Mammary epithelial cell (primary cell): ENCODE measurements at places on chromosomes 2 and 18. TPM values are rescaled to one million over a fixed set of nuclear protein-coding genes. Genes with fewer than 3 reads are reported as not detected.

GRCh38 chr2:196487417-196487816, 152.1 kb upstream of the CCDC150 start:
- DNase-seq: no peak

GRCh38 chr2:238138331-238139195, at the start of gene KLHL30:
KLHL30 (plus strand) TSS chr2:238138668; CDS start chr2:238140755, 2,087 bp downstream.
- no peak for DNase-seq

DNA sequence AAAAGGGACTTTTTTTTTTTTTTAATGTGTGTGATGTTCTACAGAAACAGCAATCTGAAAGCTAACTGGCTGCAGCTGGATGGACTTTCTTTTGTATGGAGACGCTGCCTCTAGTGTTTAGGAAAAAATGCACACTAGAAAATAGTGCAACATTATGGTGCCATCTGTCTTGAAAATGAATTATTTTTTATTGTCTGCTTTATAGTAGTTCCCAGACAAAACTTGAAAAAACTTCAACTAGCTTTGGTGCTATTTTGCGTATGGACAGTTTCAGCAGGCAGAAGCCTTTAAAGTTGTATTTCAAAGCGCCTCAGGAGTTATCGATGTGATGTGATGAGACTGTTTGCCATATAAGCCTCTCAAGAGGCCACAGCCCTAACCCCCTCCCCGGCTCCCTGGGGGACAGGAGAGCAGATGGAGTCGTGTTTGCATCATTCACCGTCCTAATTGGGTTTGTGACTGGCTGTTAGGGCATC, 86.9 kb downstream of the LTBP1 start:
- DNase-seq: peak; percentile 42

GRCh38 chr2:214180071-214180470, 230.8 kb upstream of the VWC2L start:
- no peak for DNase-seq

- DNase-seq: no peak
Observed at GRCh38 chr2:18566145-18566769, 5.8 kb upstream of the RDH14 start.

DNA sequence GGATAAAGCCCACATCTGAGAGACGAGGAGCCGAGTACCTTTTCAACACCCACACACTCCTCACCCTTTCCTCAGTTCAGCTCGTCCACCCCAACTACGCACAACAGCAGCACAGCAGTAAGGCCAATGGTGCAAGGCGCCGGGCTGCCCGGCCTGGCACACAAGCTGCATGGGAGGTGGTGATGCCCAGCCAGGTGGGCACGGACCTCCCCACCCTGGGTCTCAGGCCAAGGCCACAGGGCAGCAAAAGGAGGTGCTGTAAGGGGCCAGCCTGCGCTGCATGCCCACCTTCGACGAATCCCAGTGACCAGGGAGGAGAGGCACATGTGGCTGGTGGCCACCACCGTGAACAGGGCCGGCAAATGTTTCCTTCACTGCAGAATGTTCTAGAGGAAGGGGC, 36.5 kb upstream of the MLPH start:
- DNase-seq: no peak

DNA sequence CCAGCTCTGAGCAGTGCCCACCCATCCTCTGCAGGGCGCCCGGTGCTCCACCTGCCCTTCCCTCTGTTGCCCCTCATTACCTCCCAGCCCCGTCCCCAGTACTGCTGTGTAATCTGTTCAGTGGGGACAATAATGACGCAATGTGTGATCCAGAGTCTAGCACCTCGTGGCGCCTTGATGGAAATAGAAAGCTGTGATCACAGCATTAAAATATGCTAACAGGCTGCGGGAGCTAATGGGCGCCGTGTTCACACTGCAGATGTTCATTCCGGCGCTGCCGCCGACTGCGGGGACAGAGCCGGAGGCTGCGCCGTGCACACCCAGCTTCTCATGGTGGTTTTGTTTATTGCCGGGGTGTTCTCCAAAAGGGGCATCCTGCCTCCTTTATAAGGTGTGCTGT, 235.2 kb downstream of the LDLRAD4 start:
- no peak for DNase-seq

GRCh38 chr18:79434607-79435401, 39.1 kb downstream of the NFATC1 start:
- no peak for DNase-seq

DNA sequence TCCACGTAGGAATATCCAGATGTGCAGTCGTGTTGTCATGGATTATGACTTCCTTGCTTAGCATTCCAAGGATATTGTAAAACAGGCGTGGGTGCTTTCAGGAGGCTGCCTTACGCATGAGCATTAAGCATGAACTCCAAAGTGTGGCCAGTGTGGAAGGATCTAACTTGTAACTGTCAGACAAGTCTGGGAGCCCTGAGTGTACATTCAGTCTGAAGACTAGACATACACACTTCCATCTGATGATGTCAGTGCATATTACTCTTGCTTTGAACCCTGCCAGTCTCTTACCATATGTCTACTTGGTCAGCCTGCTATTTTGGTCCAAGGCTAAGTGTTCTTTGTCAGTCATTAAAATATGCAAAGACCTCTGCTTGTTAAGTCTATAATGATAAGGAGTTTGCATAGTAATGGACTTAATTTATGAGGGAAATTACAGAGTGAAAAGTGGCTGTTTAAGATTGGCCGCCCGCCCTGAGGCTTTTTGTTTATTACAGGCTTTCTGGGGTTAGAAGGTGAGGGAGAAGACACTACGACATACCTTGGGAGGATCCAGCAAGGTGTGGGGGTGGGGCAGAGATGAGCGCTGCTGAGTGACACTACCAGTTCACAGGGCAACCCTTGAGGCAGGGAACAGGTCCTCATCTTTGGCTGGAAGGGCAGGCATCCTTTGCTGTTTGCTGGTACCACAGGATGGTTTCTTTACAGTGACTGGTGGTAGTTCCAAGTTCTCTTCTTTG, 48.3 kb downstream of the CABLES1 start:
- no peak for DNase-seq

GRCh38 chr2:107591561-107592279, 235.0 kb upstream of the RGPD4 start:
- DNase-seq: no peak

- no peak for DNase-seq
Observed at GRCh38 chr2:188000189-188000588, 291.5 kb upstream of the GULP1 start.

DNA sequence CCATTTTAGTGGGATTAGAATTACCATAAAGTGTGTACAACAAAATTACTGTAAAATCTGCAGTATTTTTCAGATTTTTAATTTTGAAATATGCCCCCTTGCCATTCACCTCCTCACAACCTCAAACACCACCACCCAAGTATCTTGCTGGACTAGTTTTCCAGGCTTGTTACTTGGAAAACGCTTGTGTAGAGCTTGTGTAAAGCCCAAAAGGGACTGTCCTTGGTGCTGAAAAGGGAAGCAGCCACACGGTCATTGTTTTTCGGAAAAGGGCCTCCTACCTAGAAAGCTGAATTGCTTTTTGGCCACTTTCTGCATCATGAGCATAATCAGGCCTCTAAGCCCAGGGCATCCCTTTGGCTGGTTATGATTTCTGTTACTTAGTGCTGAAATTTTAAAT, 563.4 kb downstream of the LRRTM4 start:
- DNase-seq: no peak

- DNase-seq: peak; percentile 98
Observed at GRCh38 chr2:37389989-37390765, 45.7 kb downstream of the QPCT start.

DNA sequence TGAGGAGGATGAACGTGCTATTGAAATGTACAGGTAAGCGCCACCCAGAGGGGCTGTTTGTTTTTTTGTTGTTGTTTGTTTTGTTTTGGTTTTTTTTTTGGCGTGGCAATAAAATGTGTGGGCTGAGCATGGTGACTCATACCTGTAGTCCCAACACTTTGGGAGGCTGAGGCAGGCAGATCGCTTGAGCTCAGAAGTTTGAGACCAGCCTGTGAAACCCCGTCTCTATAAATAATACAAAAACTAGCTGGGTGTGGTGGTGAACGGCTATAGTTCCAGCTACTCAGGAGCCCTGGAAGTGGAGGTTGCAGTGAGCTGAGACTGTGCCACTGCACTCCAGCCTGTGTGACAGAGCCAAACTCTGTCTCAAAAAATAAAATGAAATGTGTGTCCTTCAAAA, 6.2 kb downstream of the PDCL3 start:
- DNase-seq: no peak

GRCh38 chr2:27763907-27764267, 7.6 kb upstream of the MRPL33 start:
- DNase-seq: no peak

GRCh38 chr2:23622466-23622865, 237.5 kb downstream of the KLHL29 start:
- no peak for DNase-seq

DNA sequence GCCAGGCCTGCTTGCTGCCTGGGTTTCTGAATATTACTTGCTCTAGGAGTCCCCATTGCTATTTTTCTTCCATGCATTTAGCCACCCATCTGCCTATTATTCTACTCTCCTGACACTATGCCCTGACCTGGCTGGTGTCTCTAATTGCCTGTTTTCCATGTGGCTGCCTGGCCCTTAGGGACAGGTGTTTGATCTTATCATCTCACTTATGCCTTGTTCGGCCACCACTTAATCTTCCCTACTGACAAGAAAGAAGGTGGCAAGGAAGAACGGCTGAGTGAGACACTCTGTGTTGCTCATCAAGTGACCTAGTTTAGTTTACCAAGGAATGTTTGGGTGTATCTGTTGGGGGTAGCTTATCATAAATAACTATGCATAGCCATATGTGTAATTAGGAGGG, 50.4 kb upstream of the RAPH1 start:
- no peak for DNase-seq

DNA sequence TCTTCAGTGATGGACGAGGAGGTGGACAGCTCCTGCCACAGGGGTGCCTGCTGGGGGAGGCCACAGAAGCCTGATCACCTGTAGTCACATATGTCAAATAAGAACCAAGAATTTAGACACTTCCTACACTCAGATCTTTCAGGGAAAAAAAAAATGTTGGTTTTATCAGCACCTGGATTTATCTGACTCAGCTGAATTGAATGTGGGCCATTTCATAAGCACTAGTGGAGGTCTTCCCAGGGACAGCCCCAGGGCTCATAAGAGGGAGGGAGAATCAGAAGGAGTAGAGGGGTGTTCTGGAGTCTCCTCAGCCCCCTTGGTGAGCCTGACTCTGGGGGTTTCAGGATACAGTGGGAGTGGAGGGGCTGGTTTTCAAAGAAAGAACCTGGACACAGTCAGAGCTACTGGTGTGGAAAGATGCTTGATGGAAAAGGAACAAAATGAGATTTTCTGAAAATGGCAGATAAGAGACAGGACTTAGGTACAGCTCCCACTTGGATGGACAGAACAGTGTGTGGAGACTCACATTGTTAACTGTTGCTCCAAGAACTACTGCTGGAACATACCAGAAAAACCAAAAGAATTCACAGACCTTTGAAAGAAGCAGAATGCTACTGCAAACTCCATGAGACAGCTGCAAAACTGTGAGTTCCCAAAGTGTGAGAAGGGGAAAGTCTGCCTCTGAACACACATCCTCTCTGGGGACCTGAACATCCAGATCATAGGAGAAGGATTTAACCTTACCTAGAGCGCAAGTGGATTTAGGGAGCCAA, 45.4 kb downstream of the LCT start:
- peak; percentile 22 for DNase-seq

- no peak for DNase-seq
Observed at GRCh38 chr2:34998741-34999140, 1356.8 kb upstream of the CRIM1 start.

GRCh38 chr2:234293973-234294372, 202.9 kb downstream of the ARL4C start:
- DNase-seq: peak; percentile 51

GRCh38 chr2:214484239-214484638, 73.4 kb downstream of the VWC2L start:
- DNase-seq: no peak

- DNase-seq: no peak
Observed at GRCh38 chr2:47767497-47767844, 15.5 kb upstream of the MSH6 start.

The DIPK1C gene
- total RNA-seq: not detected in 2 replicates

The SATB2 gene
- 7.5 TPM for total RNA-seq

The DSG1 gene
- total RNA-seq: 0.08 and 0.33 TPM in 2 replicates

The LYG2 gene
- not detected in 2 replicates for total RNA-seq

The SPC25 gene
- 0.33 TPM for total RNA-seq

The CYS1 gene
- 3.5 TPM for total RNA-seq

The KCNG3 gene
- total RNA-seq: not detected in 2 replicates

The SCTR gene
- total RNA-seq: not detected in 2 replicates

The REEP1 gene
- total RNA-seq: under 0.01 TPM

The CYRIA gene
- 2.0 TPM for total RNA-seq

The SERPINB12 gene
- not detected in 2 replicates for total RNA-seq
